ENCODE measurements at places on chromosomes 1 and 21.

DNA sequence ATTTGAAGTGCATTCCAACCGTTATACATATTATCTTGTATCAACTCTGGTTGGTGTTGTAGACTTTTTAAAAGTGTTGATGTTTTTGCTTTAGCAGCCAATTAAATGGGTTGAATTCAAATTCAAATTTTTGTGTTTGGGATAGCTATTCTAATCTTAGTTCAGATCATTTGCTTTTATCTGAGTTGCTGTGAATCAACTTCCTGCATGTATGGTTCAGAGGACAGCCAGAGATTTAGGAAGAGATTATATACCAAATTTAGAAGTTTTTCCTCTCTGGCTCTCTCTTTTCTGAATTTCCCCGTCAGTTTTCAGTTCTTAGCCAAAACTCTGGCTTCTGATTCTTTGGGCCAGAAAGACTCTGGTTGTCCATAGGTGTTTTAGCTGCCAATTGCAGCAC lies 415.5 kb downstream of the NUF2 start:
- no peak for DNase-seq

GRCh38 chr1:4702932-4703331 lies 48.5 kb downstream of the AJAP1 start:
- no peak for DNase-seq

- no peak for DNase-seq
These were observed 242.5 kb upstream of the AJAP1 start for GRCh38 chr1:4411862-4412261.

DNA sequence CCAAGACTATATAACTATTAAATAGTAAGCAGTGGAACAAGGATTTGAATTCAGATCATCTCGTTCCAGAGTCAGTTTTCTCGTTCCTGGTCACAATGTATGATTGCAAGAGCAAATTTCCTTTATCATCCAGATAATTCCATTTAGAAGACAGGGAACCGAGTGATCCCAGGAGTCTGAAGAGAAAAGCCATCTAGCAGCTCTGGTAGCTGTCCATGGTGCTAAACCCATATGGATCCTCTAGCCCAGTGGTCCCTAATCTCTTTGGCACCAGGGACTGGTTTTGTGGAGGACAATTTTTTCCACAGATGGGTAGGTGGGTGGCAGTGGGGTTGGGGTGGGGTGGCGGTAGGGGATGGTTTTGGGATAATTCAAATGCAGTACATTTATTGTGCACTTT lies 229.4 kb downstream of the PTPRU start:
- DNase-seq: no peak

DNA sequence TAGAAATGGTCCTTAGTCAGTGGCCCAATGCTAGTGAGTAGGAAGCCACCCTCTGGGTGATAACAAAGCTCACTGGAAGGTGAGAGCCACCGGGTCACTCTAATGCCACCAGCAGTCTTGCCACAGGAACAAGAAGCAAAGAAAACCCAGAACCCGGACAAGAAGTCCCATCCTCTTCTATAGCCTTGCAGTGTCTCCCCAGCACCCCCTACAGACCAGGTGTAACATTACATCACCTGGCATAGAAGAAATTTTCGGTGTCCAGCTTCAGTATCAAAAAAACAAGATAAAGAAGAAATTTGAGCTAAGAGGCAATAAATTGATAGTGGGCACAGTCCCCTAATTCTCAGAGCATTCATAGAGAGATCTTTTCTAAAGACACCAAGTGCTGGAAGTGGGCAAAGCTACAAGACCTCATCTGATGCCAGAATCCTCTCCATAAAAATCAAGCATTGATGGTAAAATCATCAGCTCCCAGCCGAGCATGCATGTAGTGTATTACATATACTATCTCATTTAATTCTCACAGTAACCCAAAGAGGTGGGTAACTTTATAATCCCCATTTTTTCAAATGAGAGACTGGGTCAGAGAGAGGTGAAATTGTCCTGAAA lies 491.0 kb downstream of the MATN1 start:
- DNase-seq: no peak

GRCh38 chr1:204287466-204287891 lies 72.2 kb downstream of the PLEKHA6 start:
- no peak for DNase-seq

All from stimulated activated CD8-positive, alpha-beta memory T cell treated with anti-CD3 and anti-CD28 coated beads, Interleukin-4, amount 100 ng/mL, for 1 hour (primary cell).